ENCODE measurements at places on chromosomes 2 and 18.
A peak's percentile ranks its signal among the peaks of the same experiment; 100 is the strongest.

- peaks cover 7% of the 10 kb centered on the region for H3K27me3 ChIP-seq
- no peak overlapping the region for H3K4me3 ChIP-seq
- peaks cover 33% of the 10 kb centered on the region for H3K4me1 ChIP-seq
- DNase-seq = no peak
Measured at GRCh38 chr2:10036095-10036884, 7.1 kb upstream of the KLF11 start.

- H3K4me3 ChIP-seq = no peak overlapping the region
- DNase-seq = no peak
- H3K27ac ChIP-seq = no peak overlapping the region
- H3K36me3 ChIP-seq = no peaks in the 10 kb centered on the region
Measured at GRCh38 chr2:145939949-145940348, 1420.0 kb upstream of the ZEB2 start.

DNA sequence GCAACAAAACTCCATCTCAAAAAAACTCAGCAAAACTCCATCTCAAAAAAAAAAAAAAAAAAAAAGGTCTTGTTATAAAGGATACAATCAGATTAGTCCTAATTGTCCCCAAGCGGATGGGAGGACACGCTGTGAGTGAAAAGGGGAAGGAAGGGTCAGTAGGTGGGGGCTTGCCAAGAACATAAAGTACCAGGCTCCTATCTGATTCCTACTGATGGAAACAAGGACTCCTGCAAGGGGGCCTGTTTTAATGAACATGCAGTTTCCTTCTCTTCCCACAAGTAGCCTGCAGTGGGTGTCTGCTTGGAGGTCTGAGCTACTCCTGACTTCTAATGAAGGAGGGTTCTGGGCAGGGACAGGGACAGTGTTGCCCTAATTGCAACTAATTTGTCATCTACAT, 7.9 kb downstream of the SCG2 start:
- no peak overlapping the region for H3K27ac ChIP-seq
- H3K27me3 ChIP-seq = no peaks in the 10 kb centered on the region
- DNase-seq = no peak
- H3K36me3 ChIP-seq = no peaks in the 10 kb centered on the region
- no peak overlapping the region for H3K4me3 ChIP-seq

DNA sequence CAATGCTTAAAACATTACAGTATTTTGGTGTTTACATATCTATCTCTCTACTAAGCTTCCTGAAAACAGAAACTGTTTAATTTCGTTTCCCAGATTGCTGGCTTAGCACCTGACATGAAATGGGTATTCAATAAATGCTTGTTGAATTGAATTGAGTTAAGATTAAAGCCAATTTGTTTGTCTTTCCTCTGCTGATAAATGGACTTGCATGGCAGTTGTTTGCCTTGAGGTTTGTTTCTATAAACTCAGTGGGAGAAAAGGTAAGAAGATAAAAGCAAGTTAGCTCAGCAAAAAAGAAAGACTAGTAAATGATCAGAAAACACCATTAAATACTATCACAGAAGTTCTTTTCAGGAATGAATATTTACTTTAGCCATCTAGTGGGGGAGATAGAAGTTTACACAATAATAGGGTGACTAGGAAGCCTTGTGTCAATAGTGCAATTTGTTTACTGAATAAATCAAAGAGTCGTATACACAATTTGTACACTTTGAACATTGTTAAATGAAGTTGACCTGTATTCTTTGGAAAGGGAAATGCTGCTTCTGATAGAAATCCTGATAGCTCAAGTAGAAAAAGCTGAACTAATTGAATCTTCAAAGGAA, 754.5 kb upstream of the FAM98A start:
- no peak overlapping the region for H3K4me3 ChIP-seq
- H3K36me3 ChIP-seq = no peaks in the 10 kb centered on the region
- H3K27ac ChIP-seq = no peak overlapping the region
- DNase-seq = peak; percentile 27
- no peaks in the 10 kb centered on the region for H3K4me1 ChIP-seq

DNA sequence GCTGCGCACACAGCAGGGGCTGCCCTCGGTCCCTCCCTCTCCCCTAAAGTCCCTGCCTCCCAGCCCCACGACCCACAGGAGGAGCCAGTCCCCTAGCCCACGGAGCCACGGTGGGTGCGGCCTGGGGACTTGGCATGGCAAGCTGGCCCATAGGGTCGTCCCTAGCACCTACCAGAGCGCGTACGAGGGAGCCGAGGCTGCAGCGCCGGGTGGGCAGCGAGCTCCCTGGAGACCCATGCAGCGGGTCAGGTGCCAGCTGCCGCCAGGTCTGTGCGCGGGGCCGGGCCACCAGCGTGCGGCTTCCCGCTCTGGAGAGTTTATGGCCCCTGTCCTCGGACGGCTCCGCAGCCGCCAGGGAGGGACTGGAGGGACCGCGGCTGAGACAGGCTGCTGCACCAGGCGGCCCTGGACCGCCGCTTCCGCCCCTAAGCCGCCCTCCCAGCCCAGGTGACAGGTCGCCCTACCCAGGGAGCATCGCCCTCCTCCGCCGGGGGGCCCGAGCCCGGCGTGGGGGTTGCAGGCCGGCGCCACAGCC, 273.6 kb downstream of the CCDC74A start:
- DNase-seq = no peak
- peaks cover 6% of the 10 kb centered on the region for H3K4me1 ChIP-seq
- H3K36me3 ChIP-seq = no peaks in the 10 kb centered on the region
- no peak overlapping the region for H3K27ac ChIP-seq
- no peaks in the 10 kb centered on the region for H3K27me3 ChIP-seq

- H3K27me3 ChIP-seq = no peaks in the 10 kb centered on the region
- H3K4me3 ChIP-seq = no peak overlapping the region
- no peaks in the 10 kb centered on the region for H3K36me3 ChIP-seq
- H3K4me1 ChIP-seq = peaks cover 6% of the 10 kb centered on the region
- no peak for DNase-seq
Measured at GRCh38 chr2:111015283-111015995, 105.3 kb upstream of the BCL2L11 start.

GRCh38 chr2:212027681-212028628, 510.6 kb downstream of the ERBB4 start:
- H3K4me1 ChIP-seq = no peaks in the 10 kb centered on the region
- H3K27me3 ChIP-seq = no peaks in the 10 kb centered on the region
- H3K27ac ChIP-seq = no peak overlapping the region

- no peaks in the 10 kb centered on the region for H3K27me3 ChIP-seq
- H3K4me1 ChIP-seq = no peaks in the 10 kb centered on the region
- H3K4me3 ChIP-seq = no peak overlapping the region
Measured at GRCh38 chr2:21451403-21451802, 327.6 kb downstream of the TDRD15 start.

DNA sequence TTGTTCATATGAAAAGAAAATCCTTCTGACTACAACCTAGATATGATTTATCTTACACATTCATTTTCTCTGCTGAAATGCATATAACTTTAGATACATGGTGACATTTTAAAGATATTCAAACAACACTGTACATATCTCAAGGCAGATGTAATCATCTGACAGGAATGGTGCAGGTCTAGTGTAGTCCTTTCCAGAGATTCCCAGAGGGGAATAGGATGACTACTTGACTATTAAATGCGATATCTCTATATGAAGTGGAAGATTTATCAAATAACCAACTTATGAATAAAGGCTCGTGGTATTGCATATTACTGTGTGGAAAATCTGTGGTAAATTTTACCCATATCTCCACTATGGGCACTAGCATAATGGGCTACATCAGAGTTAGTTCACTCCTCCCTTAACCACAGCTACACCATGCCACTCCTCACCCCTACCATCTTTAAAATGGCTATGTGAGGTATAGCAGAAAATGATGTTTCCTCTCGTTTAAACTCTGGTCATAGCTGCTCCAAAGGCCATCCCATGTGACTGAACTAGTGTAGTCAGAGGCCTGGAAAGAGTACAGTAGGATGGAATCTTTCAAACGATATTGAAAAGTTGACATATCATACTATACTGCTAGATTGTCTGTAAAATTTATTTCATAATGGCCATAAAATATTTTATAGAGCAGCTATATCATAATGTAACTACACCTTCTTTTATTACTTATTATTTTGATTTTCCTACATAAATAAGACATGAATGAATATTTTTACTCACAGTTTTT, 9.1 kb upstream of the ITPRID2 start:
- H3K4me1 ChIP-seq = peaks cover 11% of the 10 kb centered on the region
- no peak overlapping the region for H3K4me3 ChIP-seq
- H3K27ac ChIP-seq = no peak overlapping the region
- DNase-seq = no peak
- H3K36me3 ChIP-seq = no peaks in the 10 kb centered on the region

GRCh38 chr2:240285725-240286124, 145.3 kb upstream of the OTOS start:
- H3K4me3 ChIP-seq = no peak overlapping the region
- H3K36me3 ChIP-seq = no peaks in the 10 kb centered on the region
- H3K27ac ChIP-seq = no peak overlapping the region
- no peaks in the 10 kb centered on the region for H3K4me1 ChIP-seq
- DNase-seq = no peak
- H3K27me3 ChIP-seq = peaks cover 7% of the 10 kb centered on the region

GRCh38 chr18:8754995-8755960, 49.9 kb downstream of the MTCL1 start:
- no peaks in the 10 kb centered on the region for H3K27me3 ChIP-seq

DNA sequence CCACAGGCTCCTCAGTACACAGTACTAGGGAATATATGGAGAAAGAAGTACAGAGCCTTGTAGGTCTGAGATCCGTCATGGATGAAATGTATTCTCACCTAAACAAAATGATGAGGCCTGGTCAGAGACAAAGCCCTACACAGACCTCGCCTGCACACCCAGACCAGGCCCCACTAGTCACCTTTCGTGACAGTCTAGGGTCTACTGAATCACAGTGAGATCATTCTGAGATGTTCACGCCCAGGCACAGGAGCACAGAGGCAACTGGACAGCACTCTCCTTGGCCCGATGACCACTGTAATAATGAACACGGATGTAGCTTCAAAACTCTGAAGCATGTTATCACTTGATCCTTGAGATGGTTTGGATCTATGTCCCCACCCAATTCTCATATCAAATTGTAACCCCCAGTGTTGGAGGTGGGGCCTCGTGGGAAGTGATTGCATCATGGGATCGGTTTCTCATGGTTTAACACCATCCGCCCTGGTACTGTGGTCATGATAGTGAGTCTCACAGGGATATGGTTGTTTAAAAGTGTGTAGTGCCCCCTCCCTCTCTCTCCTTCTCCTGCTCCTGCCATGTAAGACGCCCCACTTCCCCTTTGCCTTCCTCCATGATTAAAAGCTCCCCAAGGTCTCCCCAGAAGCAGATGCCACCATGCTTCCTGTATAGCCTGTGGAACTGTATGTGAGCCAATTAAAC, 15.1 kb downstream of the DOCK10 start:
- H3K4me1 ChIP-seq = no peaks in the 10 kb centered on the region
- H3K36me3 ChIP-seq = no peaks in the 10 kb centered on the region
- no peak overlapping the region for H3K27ac ChIP-seq
- no peaks in the 10 kb centered on the region for H3K27me3 ChIP-seq
- H3K4me3 ChIP-seq = no peak overlapping the region
- DNase-seq = no peak

GRCh38 chr2:176392249-176392648, 123.0 kb downstream of the MTX2 start:
- no peaks in the 10 kb centered on the region for H3K4me1 ChIP-seq
- DNase-seq = no peak
- H3K4me3 ChIP-seq = no peak overlapping the region
- H3K27ac ChIP-seq = no peak overlapping the region
- no peaks in the 10 kb centered on the region for H3K36me3 ChIP-seq

- no peak overlapping the region for H3K27ac ChIP-seq
- no peak overlapping the region for H3K4me3 ChIP-seq
- H3K4me1 ChIP-seq = peaks cover 20% of the 10 kb centered on the region
- no peak for DNase-seq
- no peaks in the 10 kb centered on the region for H3K36me3 ChIP-seq
Measured at GRCh38 chr2:241036964-241037421, 38.6 kb downstream of the SNED1 start.

DNA sequence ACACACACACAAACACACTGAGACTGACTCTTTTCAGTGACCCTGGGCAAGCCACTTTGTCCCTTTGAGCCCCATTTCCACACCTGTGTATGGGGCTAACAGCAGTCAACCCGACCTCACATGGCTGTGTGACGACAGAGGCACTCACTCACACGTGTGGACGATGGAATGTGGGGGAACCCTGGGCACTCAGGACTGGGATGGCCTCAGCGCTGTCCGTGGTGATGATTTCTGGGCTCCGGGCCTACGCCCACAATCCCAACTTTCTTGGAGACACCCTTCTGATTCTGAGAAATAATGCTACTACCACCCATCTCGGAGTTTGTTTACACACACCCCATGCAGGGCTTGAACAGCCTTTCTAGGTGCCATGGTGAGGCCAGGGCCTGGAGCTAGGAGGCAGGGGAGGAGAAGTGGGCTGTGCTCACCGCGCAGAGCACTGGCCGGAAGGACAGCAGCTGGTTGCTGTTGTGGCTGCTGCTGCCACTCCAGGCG, 1.5 kb downstream of the CRYBA2 start:
- H3K4me3 ChIP-seq = no peak overlapping the region
- no peaks in the 10 kb centered on the region for H3K36me3 ChIP-seq
- peaks cover 43% of the 10 kb centered on the region for H3K27me3 ChIP-seq
- H3K4me1 ChIP-seq = peaks cover 20% of the 10 kb centered on the region
- no peak overlapping the region for H3K27ac ChIP-seq

DNA sequence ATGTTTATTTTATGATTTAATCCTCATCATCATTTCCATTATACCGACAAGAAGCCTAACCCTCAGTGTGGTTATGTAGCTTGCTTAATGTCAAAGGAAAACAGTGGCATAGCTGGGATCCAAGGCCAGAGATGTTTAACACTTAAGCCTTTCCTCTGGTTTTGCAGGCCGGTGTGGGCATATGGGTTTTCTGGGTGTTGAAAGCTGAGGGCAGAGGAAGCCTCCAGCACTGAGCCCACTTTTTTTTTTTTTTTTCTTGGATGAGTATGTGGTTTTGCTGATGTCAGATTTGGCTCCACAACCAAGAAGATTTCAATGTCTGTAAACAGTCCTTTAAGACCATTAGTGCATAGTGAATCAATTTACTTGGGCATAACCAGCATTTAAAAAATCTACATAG, 41.3 kb downstream of the LHCGR start:
- no peaks in the 10 kb centered on the region for H3K36me3 ChIP-seq
- DNase-seq = no peak
- H3K27me3 ChIP-seq = no peaks in the 10 kb centered on the region

DNA sequence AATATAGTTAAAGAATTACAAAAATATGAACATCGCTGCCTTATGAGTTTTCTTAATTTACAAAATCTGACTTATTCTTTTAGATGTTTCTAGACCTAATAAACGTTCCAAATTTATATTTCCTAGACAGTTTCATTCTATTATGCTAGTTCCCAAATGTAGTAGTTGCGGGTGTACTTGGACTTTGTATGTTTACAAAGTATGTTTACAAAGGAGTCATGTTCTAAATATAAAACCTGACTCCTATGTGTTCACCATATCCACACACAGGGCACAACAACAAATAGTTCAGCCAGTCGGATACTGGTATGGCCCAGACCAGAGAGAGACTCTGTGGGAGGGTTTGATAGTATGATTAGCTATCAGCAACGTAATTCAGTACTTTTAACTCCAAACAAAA, 230.7 kb downstream of the KCNH7 start:
- peak; percentile 65 for DNase-seq
- no peak overlapping the region for H3K27ac ChIP-seq
- H3K27me3 ChIP-seq = no peaks in the 10 kb centered on the region
- no peaks in the 10 kb centered on the region for H3K36me3 ChIP-seq

All from HepG2 (cell line).